Posterior vena cava (tissue), 2 donors: ENCODE measurements at places on chromosomes 2 and 18.

DNA sequence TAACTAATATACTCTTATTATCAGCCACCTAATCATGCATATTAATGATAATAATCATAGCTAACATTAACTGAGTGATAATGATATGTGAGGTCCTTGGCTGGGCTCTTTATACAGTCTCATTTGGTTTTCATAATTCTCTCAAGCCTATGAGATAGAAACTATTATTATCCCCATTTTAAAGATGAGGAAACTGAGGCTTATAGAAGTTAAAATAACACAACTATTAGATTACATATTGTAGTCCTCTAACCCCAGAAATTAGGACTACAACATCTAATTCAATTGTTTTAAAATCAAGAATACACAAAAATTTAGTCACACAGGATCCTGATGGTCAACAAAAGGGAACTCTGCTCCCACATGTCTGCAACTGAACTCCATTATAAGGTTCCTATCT is 83.6 kb upstream of the ITGB6 start:
- DNase-seq = no peak

DNA sequence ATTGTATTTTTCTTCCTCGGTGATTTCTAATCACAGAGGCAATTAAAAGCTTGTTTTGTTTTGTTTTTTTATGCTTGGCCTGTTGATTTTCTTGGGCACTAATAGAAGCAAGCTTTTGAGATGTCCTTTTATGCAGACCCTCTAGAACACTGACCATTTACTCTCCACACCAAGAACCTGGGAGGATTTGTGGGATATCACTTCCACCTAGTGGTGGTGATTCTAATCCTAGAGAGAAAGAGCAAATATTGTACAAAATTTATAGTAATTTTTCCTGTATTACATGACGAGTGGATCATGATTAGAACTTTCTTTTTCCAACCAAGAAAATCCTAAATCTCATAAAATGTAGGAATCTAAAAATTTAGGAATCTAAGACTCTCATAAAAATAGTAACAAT is 23.4 kb downstream of the NEMP2 start:
- no peak for DNase-seq

GRCh38 chr2:113711851-113712250 is 44.6 kb downstream of the SLC35F5 start:
- DNase-seq = no peak

GRCh38 chr2:45699032-45699658 is 47.7 kb downstream of the PRKCE start:
- no peak for DNase-seq

GRCh38 chr2:88100489-88100858 is 27.4 kb downstream of the FABP1 start:
- DNase-seq = no peak

DNA sequence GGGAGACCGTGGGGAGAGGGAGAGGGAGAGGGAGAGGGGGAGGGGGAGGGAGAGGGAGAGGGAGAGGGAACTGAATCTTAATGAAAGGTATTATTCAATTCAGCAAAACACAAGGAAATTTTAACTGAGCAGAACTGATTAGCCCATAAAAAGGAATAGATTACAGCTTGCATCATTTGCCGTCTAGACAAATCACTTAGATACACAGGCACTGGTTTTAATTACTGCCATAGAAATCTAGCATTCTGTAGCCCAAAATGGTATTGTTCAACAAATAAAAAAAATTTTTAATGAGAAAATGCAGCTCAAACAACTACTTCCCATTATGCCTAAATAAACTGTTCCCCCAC is 7.9 kb upstream of the KCNF1 start:
- no peak for DNase-seq

GRCh38 chr2:174748948-174749347 is 15.3 kb downstream of the CHRNA1 start:
- DNase-seq = no peak

- DNase-seq = peak; percentile 89
Measured at GRCh38 chr2:43266711-43267111, 40.3 kb upstream of the ZFP36L2 start.
